Stimulated activated CD4-positive, alpha-beta T cell treated with anti-CD3 and anti-CD28 coated beads, TNF-alpha, amount 100 ng/mL, for 48 hours (primary cell): ENCODE measurements at places on chromosomes 13 and 19.

DNA sequence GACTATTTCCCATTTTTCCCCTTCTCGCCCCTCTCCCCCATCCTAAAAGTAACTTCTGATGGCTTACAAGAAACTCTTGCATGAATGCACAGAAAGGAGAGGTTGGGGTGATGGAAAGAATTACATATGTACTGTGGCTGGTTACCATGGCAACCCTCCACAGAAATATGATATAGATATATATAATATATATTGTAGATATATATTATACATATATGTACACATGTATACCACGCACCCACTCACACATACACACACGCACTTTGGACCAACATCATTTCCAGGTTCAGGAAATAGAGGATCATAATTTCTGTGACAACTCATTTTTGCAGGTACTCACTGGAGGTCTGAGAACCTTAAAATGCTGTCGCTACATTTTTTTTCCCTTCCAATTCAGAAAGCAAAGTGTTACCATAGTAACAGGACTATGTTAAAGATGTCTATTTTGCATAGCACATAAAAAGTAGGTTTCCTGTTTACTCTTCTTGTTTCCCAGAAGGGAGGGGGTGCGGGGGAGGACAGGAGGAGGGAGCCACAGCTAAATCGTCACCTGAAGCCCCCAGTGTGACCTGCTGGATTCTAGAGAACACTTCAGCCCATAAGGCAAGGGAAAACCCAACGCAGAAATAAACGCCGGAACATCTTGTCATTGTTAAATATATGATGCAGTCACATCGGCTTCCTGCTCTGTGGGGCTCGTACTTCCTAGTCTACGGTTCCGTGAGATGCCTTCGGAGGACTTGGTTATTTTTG, 44.7 kb downstream of the EFNB2 start:
- DNase-seq = no peak

GRCh38 chr13:48043789-48044503, 6.4 kb downstream of the NUDT15 start:
- DNase-seq = no peak

DNA sequence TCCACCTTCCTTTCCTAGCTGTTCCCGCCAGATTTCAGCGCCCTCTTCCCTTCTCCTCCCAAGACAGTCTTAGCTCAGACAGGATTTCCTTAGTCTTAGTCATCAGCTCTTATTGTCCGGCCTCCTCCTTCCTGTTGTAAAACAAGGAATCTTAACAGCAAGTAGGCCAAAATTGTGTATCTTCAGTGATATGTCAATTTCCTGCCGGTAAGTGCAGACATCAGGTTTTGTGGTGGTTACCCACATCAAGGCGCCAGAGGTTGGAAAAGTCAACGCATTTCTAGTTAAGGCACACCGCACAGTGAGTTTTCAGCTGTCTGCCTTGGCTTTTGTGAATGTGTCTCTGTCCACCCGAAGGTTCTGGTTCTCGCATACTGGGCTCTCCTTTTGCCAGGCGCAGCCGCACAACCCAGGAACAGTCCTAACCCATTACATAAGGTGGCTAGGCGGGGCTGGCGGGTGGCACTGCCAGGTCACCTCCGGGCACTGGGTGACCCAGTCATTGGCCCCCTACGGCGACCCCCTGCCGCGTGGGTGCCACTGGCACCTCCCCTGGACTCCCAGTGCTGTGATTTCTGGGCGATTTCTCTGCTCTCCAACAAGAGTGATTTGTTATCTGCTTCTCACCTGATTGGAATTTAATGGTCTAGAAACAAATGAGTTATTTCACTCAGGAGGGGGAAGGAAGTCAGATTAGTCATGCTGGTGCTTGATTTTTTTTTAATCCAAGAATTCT, 12.9 kb downstream of the COL4A2 start:
- DNase-seq = peak; percentile 12

GRCh38 chr19:18846862-18847548, 15.2 kb downstream of the UPF1 start:
- DNase-seq = no peak

DNA sequence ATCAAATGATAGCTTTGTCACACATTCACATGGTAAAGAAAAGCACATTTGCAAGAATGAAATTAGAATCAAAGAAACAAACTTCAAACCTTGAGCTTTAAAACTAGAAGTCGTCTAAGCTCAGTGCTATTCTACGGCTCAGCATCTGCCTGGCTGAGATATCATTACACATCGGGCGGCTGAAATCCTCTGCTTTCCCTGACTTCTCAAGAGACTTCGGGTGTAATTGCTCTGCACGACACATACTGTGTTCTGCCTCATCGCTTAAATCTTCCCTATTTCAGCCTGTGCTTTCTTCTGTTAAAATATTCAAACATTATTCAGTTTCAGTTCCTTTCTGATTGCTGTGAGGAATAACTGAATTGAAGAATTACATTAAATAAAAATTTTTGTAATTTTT, 265.3 kb downstream of the NALCN start:
- DNase-seq = no peak

GRCh38 chr13:73283636-73284035, 224.8 kb downstream of the KLF5 start:
- no peak for DNase-seq

GRCh38 chr13:101967781-101968180, 434.1 kb downstream of the FGF14 start:
- DNase-seq = no peak

DNA sequence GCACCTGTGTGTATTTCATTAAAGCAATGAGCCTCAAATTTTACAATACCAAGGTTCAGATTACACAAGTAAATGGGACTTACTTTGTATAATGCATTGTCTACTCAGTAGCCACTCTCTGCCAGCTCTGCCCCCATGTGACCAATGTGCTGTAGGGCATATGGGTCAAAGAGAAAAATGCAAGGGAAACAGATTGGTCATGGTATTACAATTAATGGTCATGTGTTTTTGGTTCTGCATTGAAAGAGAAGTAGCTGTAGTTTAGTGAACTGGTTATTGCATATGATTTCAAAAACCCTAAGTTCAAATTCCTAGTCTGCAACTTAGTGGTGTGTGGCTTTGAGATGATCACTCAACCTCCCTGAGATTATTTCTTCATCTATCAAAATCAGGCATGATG, 545.4 kb downstream of the SUCLA2 start:
- no peak for DNase-seq

- no peak for DNase-seq
These were observed 801.5 kb upstream of the SPRY2 start for GRCh38 chr13:81142306-81142999.

GRCh38 chr19:6825076-6825774, 52.7 kb downstream of the VAV1 start:
- no peak for DNase-seq

DNA sequence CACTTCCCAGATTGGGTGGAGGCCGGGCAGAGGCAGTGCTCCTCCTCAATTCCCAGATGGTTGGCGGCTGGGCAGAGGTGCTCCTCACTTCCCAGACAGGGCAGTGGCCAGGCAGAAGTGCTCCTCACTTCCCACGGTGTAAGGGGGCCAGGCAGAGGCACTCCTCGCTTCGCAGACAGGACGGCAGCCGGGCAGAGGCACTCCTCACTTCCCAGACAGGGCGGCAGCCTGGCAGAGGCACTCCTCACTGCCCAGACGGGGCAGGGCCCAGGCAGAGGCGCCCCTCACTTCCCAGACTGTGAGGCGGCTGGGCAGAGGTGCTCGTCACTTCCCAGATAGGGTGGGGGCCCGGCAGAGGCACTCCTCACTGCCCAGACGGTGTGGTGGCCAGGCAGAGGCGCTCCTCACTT, 36.6 kb upstream of the SLAIN1 start:
- DNase-seq = no peak

DNA sequence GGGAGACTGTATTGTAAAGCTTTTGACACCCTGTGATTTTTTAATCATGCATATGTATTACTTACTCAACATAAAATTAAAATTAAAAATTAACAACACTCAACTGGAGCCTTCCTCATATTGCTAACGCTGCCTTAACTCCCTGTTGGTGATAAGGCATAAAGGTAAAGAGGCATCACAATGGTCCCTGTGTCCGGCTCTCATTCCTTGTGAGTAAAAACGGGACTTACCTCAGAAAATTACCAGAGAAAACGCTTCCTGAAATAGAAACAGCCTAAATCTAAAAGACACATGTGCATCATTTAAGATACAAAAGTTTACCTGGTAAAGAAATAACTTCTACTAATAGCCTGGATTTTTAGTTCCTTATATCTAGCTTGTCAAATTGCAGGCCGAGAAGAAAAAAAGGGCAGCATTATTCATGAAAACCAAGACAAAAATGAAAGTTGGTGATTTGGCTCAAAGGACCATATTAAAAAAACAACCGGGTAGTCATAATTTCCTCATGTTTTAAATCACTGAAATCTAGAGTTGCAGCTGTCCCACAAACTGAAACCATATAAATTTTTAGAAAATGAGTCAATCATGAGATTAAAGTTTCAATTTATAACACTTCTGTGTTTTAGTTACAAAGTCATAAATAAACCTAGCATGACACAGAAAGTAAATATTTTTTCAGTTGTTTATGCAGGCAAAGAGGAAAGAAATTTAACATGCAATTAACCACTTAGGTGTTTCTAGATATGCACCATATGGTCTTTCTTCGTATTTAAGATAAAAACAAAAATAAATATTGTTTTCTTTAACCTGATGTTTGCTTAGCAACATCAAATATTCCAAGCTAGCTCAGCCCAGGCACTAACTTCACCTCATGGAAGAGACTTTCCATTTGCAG, 94.7 kb downstream of the MIPEP start:
- DNase-seq = no peak

- no peak for DNase-seq
These were observed 277.9 kb downstream of the RBM26 start for GRCh38 chr13:79128158-79128557.

- DNase-seq = peak; percentile 52
These were observed 1.9 kb upstream of the ZNF580 start for GRCh38 chr19:55638864-55639359.

GRCh38 chr19:16216744-16217670, 19.3 kb downstream of the AP1M1 start:
- DNase-seq = no peak

DNA sequence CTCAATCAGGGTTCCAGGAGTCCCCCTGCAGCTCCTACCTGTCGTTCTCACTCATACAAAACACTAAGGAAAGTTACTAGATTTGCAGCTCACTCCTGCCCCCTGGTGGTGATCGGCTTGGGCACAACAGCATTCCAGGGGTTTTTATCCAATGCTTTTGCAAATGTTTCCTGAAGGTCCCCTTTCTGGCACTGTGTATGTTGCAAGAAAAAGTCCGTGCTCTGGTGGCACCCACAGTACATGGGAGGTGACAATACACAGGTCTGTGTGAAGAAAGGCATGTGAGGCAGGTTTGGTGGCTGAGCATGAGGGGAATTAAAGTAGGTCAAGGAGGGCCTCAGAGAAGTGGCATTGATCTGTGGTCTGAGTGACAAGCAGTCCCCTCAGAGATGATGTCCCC, 8.6 kb upstream of the TYK2 start:
- DNase-seq = peak; percentile 82

GRCh38 chr19:29764361-29764760, 47.4 kb upstream of the CCNE1 start:
- DNase-seq = no peak

- no peak for DNase-seq
These were observed at the start of gene PMIS2 for GRCh38 chr19:35585848-35586247. PMIS2 (plus strand) TSS chr19:35586173; CDS start chr19:35586260, 87 bp downstream.

GRCh38 chr19:5792224-5792623, 1.3 kb upstream of the DUS3L start:
- DNase-seq = no peak

DNA sequence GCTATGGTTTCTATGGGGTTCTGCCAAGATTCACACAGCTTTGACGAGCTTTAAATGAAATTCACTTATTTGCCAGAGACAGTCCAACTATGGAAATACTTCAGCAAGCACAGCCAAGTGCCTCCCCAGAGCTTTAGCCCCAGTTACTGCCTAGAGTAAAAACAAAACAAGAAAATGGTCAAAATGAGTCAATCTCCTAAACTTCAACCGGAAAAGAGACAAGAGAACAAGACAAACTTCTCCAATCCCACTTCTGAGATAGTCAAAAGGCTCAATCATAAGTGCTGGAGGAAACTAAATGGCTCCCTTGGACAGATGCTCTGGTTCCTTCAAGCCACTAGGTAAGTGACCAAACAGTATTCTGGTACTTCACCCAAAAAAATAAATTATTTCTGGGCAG, 65.8 kb downstream of the KATNAL1 start:
- no peak for DNase-seq

DNA sequence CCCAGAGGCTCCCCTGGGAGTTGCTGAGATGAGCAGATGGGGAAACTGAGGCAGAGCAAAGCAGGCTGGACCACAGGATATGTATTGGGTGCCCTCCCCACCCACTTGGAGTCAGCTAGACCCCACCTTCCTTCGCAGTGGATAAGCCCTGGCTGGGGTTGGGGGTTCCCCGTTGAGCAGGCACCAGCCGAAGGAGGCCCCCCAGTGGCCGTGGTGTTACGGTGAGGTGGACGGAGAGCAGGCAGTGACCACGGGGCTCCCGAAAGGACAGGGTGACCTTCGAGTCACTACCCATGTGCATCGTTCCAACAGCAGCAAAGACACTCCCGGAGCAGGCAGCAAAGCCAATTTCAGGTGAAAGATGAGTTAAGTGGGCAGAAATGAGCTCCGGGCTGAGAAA, 62.4 kb upstream of the ADGRE5 start:
- DNase-seq = no peak

GRCh38 chr13:51783428-51784094, 20.4 kb downstream of the DHRS12 start:
- no peak for DNase-seq

GRCh38 chr13:31793246-31793645, 53.9 kb downstream of the RXFP2 start:
- no peak for DNase-seq

- no peak for DNase-seq
These were observed 57.4 kb upstream of the ZNF536 start for GRCh38 chr19:30314805-30315155.

DNA sequence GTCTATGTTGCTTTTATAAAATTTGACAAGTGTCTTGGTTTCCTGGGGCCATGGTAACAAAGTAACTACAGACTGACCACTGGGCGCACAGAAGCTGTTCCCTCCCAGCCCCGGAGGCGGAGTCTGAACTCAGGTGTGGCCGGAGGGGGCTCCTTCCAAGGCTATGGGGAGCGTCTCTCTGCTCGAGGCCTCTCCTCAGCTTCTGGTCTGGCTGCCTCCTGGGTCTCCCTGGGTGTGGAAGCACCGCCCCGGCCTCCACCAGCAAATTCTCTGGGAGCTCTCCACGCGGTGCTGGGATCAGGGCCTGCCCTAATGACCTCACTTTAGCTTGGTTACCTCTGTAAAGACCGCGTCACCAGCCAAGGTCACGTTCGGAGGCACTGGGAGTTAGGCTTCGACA, 45.7 kb upstream of the F7 start:
- no peak for DNase-seq
